ENCODE measurements at places on chromosomes 12 and 14.

DNA sequence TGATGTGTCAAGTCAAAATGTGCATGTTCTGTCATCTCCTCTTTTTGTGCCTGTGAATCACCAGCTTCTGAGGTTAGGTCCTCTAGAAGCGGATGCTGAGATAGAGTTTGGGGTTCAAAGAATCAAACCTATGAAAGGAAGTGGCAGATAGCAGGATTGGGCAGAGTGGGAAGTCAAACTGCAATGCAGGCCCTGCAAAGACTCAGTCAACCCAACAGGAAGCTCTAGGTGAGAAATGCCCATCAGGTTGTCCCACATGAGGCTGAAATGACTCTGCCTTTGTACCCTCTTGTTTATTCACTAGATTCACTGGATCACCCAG, 4.5 kb upstream of the MIA2 start:
- no peak overlapping the region for H3K27ac ChIP-seq
- H3K4me3 ChIP-seq: no peak overlapping the region
- no peaks in the 10 kb centered on the region for H3K36me3 ChIP-seq
- no peak for DNase-seq

- no peaks in the 10 kb centered on the region for H3K36me3 ChIP-seq
- H3K27ac ChIP-seq: peak overlapping the region; percentile 79
- peaks cover 26% of the 10 kb centered on the region for H3K4me1 ChIP-seq
- no peak for DNase-seq
- no peaks in the 10 kb centered on the region for H3K27me3 ChIP-seq
Observed at GRCh38 chr12:94614288-94614721, 36.1 kb downstream of the TMCC3 start.

DNA sequence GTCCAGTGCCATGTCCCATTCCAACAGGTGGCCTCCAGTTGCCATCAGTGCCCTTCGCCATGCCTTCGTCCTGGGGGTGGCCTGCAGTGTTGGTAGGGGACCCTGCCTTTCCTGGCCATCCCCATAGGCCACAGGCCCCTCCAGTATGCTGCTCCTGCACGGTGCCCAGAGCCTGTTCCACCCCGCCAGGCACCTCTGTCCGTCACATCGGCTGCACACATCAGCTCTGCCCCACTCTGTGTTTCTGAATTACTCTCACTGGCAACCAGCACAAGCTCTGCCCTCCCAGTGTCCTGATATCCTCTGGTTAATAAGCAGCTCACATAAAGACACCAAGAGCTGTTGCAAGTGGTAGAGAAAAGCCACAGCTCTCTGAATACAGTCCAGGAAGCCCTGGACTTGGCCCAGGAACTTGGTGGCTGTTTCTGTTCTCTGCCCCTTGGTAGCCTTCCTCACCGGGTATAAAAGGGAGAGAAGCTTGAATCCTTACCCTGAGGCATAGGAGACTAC, 31.3 kb upstream of the ATP2A2 start:
- H3K36me3 ChIP-seq: peaks cover 7% of the 10 kb centered on the region
- H3K4me1 ChIP-seq: peaks cover 50% of the 10 kb centered on the region
- no peak overlapping the region for H3K4me3 ChIP-seq

- peaks cover 3% of the 10 kb centered on the region for H3K4me1 ChIP-seq
- no peak overlapping the region for H3K27ac ChIP-seq
- no peak overlapping the region for H3K4me3 ChIP-seq
Observed at GRCh38 chr12:41946106-41946505, 198.6 kb downstream of the GXYLT1 start.

GRCh38 chr12:84117190-84117589, 795.4 kb downstream of the SLC6A15 start:
- no peaks in the 10 kb centered on the region for H3K4me1 ChIP-seq
- H3K4me3 ChIP-seq: no peak overlapping the region
- H3K27me3 ChIP-seq: no peaks in the 10 kb centered on the region
- H3K36me3 ChIP-seq: no peaks in the 10 kb centered on the region
- no peak overlapping the region for H3K27ac ChIP-seq

Data from spinal cord (tissue), 10 donors.